LHCN-M2 (cell line): ENCODE measurements at places on chromosomes 4 and X.

GRCh38 chrX:129553619-129554288 is 13.7 kb downstream of the OCRL start:
- no peak for DNase-seq

GRCh38 chr4:92050875-92051274 is 252.9 kb upstream of the GRID2 start:
- DNase-seq, result no peak

GRCh38 chr4:152707632-152708031 is 27.8 kb upstream of the TMEM154 start:
- DNase-seq, result no peak

- DNase-seq, result no peak
Observed at GRCh38 chrX:114952696-114953095, 64.7 kb downstream of the IL13RA2 start.
